ENCODE measurements at places on chromosomes 4 and X. TPM values are rescaled to one million over a fixed set of nuclear protein-coding genes. Genes with fewer than 3 reads are reported as not detected.
A peak's percentile ranks its signal among the peaks of the same experiment; 100 is the strongest.

DNA sequence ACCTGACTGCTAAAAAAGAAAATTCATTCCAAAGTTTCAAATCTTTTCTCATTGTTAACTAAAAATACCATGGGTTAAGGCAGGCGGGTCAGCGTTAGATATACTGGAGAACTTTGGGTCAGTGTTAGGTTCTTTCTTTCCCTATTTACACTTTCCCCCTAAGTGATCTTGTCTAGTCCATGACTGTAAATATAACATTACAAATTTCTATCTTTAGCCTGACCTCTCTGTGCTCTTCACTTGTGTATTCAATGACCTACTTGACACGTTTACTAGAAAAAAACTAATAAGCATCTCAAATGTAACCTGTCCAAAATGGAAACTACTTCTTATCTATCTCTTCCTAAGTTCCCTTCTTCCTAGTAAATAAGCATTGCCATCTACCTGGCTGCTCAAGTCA is 95.3 kb downstream of the JADE1 start:
- H3K27ac ChIP-seq: no peak overlapping the region
- no peaks in the 10 kb centered on the region for H3K27me3 ChIP-seq
- DNase-seq: no peak
- H3K36me3 ChIP-seq: no peaks in the 10 kb centered on the region

MID1 gene
- total RNA-seq: 24.9 TPM

PPBP gene
- 9.7 TPM for total RNA-seq

DNA sequence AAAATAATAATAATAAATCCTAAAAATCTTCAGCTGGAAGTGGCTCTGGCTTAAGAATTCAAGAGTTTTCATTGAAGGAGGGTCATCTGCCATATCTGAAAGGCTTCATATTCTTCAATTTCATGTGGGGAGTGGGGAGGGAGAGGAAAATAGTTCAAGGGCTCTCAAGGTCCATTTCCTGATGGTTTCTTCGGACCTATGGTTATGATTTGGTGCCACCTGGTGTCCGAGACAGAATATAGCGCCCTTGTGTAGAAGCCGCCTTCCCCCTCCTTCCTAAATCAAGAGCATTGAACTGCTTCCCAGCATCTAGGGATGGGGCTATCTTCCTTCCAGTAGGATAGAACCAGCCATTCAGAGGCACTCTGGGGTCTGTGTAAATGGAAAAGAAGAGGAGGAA is 34.3 kb downstream of the NLGN3 start:
- peak; percentile 47 for DNase-seq
- no peak overlapping the region for H3K4me3 ChIP-seq
- H3K4me1 ChIP-seq: peaks cover 6% of the 10 kb centered on the region
- H3K27ac ChIP-seq: no peak overlapping the region

DNA sequence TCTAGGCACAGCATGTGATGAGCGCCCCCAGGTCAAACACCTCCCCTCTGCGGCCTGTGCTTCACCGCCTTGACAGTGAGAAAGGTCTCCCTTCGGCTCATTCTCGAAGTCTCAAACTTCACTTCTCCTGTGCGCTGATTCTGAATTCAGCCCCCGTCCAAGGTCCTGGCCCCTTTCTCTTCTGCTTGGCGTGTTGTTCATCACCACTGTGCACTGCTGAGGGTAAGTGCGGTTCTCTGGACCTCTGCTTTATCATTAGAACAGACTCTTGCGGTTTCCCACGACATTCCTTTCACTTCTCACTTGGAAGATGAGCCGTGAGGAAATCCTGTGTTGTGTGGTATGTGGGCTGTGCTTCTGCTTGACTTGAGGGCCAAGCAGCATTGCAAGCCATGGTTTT is 11.9 kb downstream of the HTT-AS start:
- H3K4me1 ChIP-seq: no peaks in the 10 kb centered on the region
- no peaks in the 10 kb centered on the region for H3K27me3 ChIP-seq
- H3K27ac ChIP-seq: no peak overlapping the region
- H3K4me3 ChIP-seq: no peak overlapping the region
- no peaks in the 10 kb centered on the region for H3K36me3 ChIP-seq
- DNase-seq: no peak

- H3K4me1 ChIP-seq: no peaks in the 10 kb centered on the region
- H3K27ac ChIP-seq: no peak overlapping the region
- no peak for DNase-seq
- H3K4me3 ChIP-seq: no peak overlapping the region
- H3K36me3 ChIP-seq: no peaks in the 10 kb centered on the region
- H3K27me3 ChIP-seq: no peaks in the 10 kb centered on the region
Measured at GRCh38 chr4:7160439-7160838, 31.9 kb upstream of the SORCS2 start.

- no peaks in the 10 kb centered on the region for H3K27me3 ChIP-seq
- no peak for DNase-seq
- no peaks in the 10 kb centered on the region for H3K4me1 ChIP-seq
- H3K4me3 ChIP-seq: no peak overlapping the region
- no peak overlapping the region for H3K27ac ChIP-seq
- peaks cover 6% of the 10 kb centered on the region for H3K36me3 ChIP-seq
Measured at GRCh38 chrX:2632533-2633504, 58.3 kb upstream of the CD99 start.

GRCh38 chr4:15198070-15198727 is 195.9 kb downstream of the CPEB2 start:
- no peak for DNase-seq
- H3K27me3 ChIP-seq: no peaks in the 10 kb centered on the region
- no peak overlapping the region for H3K4me3 ChIP-seq
- no peaks in the 10 kb centered on the region for H3K4me1 ChIP-seq

DNA sequence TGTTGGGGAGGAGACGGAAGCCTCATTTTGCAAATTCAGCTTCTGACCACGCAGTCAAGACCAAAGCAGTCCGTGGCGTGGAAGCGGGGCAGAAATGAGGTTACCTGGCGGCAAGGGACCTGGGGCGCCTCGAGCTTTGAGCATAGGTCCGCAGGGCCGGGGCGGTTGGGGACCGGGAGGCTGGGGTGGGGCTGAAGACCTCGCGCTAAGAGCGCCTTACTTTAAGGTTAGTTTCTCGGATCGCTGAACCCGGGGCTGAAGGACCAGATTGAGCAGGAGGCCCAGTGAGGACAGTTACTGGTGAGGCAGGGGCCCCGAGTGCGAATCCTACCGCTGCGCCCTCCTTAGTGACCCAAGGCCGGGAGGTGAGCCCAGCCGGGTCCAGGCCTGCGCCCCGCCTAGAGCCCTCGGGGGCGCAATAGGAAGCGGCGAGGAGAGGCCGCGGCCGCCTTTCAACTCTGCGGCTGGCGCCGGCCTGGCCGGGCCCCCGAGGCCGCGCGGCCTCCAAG is 7.5 kb downstream of the MSX1 start:
- no peaks in the 10 kb centered on the region for H3K36me3 ChIP-seq
- H3K4me3 ChIP-seq: peak overlapping the region; percentile 18
- peaks cover 14% of the 10 kb centered on the region for H3K4me1 ChIP-seq
- no peak overlapping the region for H3K27ac ChIP-seq
- no peak for DNase-seq

ADH7 gene
- total RNA-seq: 0.47 TPM

DNA sequence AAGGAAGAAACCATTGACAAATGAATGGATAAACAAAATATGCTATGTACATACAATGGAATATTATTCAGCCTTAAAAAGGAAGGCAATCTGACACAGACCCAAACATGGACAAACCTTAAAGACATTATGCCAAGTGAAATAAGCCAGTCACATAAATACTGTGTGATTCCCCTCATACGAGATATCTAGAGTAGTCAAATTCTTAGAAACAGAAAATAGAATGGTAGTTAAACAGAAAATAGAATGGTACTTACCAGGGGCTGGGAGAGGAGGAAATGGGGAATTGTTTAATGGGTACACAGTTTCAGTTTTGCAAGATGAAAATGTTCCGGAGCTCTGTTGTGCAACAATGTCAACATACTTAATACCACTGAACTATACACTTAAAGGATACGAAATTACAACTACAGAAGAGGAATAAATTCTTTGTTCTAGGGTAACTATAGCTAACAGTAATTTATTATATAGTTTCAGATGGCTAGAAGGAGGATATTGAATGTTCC is 47.8 kb upstream of the DUSP21 start:
- no peak overlapping the region for H3K4me3 ChIP-seq
- H3K27ac ChIP-seq: no peak overlapping the region
- H3K4me1 ChIP-seq: no peaks in the 10 kb centered on the region
- H3K27me3 ChIP-seq: no peaks in the 10 kb centered on the region
- no peaks in the 10 kb centered on the region for H3K36me3 ChIP-seq

DNA sequence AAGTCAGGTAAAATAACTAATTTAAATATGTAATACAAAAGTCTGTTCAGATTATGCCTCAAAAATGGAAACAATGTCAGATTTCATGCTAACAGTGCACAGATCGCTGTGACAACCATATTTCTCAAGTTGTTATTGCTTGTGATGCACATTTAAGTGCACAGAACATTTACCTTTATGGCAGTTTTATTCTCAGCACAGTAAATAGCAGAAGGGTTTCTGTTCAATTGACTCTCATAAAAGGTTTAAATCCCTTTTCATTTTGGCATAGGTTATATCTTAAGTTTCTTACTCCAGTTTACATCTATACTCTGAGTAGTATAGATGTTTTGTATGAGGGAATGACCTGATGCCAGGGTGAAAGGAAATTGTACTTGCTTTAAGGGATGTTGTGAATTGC is 247.8 kb downstream of the FSTL5 start:
- no peaks in the 10 kb centered on the region for H3K36me3 ChIP-seq
- H3K4me1 ChIP-seq: no peaks in the 10 kb centered on the region
- no peak for DNase-seq
- H3K27me3 ChIP-seq: no peaks in the 10 kb centered on the region
- H3K27ac ChIP-seq: no peak overlapping the region

- H3K27me3 ChIP-seq: no peaks in the 10 kb centered on the region
- H3K4me1 ChIP-seq: no peaks in the 10 kb centered on the region
- peaks cover 13% of the 10 kb centered on the region for H3K36me3 ChIP-seq
- H3K4me3 ChIP-seq: no peak overlapping the region
- DNase-seq: no peak
Measured at GRCh38 chr4:38144031-38144430, 183.8 kb downstream of the PTTG2 start.

PHEX gene
- total RNA-seq: 2.7 TPM

TMEM185A gene
- total RNA-seq: 19.9 TPM

DNA sequence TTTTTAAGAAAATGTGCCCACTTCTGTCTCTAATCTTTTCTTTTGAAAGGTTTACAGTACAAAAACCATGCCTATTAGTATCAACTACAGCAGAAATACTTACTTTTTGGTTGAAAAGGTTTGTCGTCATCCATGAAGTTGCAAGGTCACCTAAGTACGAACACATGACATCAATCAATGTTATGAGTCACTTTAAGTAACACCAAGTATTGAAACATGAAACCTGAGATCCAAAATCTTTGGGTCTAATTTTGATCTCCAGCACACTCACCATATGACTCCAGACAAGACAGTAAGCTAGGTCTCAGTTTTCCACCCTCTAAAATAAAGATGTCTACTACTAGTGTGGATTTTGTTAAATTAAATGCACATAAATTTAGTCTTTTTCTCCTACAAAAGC is 8.4 kb downstream of the ZNF280C start:
- no peaks in the 10 kb centered on the region for H3K36me3 ChIP-seq
- no peak overlapping the region for H3K4me3 ChIP-seq
- H3K27me3 ChIP-seq: no peaks in the 10 kb centered on the region

GRCh38 chrX:71661919-71662318 is 5.4 kb upstream of the LOC101059915 start:
- no peaks in the 10 kb centered on the region for H3K27me3 ChIP-seq
- DNase-seq: no peak
- H3K4me3 ChIP-seq: no peak overlapping the region
- no peaks in the 10 kb centered on the region for H3K4me1 ChIP-seq
- no peaks in the 10 kb centered on the region for H3K36me3 ChIP-seq

FMR1NB gene
- total RNA-seq: not detected

DNA sequence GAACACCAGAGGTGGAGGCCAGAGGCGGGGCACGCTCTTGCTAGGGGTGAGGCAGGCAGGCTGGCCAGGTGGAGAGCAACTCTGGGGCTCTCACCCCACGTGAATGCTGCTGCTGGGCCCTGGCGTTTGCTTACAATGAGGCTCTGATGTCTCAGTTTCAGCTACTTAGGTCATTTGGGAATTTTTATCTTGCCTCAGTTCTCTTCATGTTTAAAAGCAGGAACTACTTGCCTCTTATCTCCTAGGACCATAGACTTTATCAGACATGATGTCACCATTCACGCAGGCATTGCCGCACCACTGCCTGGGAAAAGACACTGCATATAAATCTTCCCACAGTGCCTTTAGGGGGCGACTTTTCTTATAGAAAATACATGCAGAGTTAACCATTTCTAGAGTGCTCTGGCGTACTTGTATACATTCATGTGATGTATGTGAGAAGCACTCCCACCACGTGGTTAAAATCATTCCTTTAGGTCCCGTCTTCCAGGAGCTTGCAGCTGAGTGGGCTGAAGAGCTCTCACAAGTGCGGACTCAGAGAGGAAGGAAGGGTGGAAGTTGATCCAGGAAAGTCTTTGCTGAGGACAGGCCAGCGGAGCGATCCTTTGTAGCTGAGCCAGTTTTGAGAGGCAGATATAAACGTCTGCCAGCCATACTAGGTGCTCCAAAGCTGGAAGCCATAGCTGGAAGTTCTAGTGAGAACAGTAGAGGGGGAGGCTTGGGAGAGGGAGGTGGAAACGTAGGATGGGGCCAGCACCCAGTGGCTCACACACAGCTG is 84.3 kb upstream of the CLDN34 start:
- H3K4me3 ChIP-seq: no peak overlapping the region
- no peaks in the 10 kb centered on the region for H3K27me3 ChIP-seq
- H3K36me3 ChIP-seq: no peaks in the 10 kb centered on the region
- no peak overlapping the region for H3K27ac ChIP-seq
- no peak for DNase-seq

DNA sequence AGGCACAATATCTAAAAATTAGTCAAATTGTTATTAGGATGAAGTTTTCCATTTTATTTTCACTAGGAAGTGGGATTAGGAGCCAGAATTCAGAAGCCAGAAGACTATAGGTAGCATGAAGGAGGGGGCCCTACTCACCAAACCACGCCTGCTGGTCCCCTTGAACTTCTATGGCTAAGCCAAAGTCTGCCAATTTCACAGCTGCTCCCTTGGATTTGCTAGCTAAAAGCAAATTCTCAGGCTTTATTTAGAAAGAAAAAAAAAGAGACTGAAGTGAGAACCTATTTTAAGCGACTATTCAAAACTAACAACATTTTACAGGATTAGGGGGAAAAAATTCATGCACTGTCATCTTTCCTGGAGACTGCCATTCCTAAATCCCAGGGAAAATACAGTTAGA is 224.3 kb downstream of the CAMK2D start:
- H3K4me3 ChIP-seq: no peak overlapping the region
- peaks cover 4% of the 10 kb centered on the region for H3K36me3 ChIP-seq
- no peak overlapping the region for H3K27ac ChIP-seq
- H3K4me1 ChIP-seq: no peaks in the 10 kb centered on the region
- no peak for DNase-seq

PCDH10 gene
- total RNA-seq: 0.71 TPM

- no peak overlapping the region for H3K27ac ChIP-seq
- H3K36me3 ChIP-seq: no peaks in the 10 kb centered on the region
- H3K27me3 ChIP-seq: no peaks in the 10 kb centered on the region
- DNase-seq: no peak
- H3K4me1 ChIP-seq: peaks cover 10% of the 10 kb centered on the region
- no peak overlapping the region for H3K4me3 ChIP-seq
Measured at GRCh38 chr4:52837716-52838558, 24.2 kb upstream of the RASL11B start.

GRCh38 chrX:13938829-13939530 is 90.7 kb downstream of the GEMIN8 start:
- no peaks in the 10 kb centered on the region for H3K4me1 ChIP-seq
- H3K27me3 ChIP-seq: no peaks in the 10 kb centered on the region
- H3K36me3 ChIP-seq: no peaks in the 10 kb centered on the region
- no peak for DNase-seq
- H3K4me3 ChIP-seq: peak overlapping the region; percentile 58

All from lower lobe of right lung (tissue), 2 donors.